ENCODE measurements at places on chromosomes 1 and 21.

- DNase-seq, result peak; percentile 27
These were observed 1021.6 kb downstream of the NCAM2 start for GRCh38 chr21:22019766-22020165.

GRCh38 chr1:42941640-42942330, 16.9 kb downstream of the SLC2A1 start:
- peak; percentile 91 for DNase-seq

DNA sequence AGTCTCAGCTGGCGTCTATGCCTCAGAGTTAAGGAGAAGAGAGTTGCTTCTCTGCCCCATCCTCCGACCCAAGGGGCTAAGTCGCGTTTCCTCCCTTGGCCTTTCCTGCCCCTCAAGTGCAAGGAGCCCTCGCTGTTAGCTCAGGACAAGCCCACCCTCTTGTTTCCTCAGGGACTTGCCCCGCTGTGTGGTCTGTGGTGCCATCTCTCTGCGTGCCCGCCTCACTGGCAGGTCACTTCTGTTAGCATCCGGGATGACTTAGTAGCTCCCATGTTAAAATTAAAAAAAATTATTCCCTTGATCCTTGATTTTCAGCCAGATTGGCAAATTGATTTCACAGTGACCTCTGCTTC, 96.5 kb downstream of the PCBP3 start:
- DNase-seq, result no peak

- no peak for DNase-seq
These were observed 100.1 kb upstream of the C1orf174 start for GRCh38 chr1:3999941-4000735.

DNA sequence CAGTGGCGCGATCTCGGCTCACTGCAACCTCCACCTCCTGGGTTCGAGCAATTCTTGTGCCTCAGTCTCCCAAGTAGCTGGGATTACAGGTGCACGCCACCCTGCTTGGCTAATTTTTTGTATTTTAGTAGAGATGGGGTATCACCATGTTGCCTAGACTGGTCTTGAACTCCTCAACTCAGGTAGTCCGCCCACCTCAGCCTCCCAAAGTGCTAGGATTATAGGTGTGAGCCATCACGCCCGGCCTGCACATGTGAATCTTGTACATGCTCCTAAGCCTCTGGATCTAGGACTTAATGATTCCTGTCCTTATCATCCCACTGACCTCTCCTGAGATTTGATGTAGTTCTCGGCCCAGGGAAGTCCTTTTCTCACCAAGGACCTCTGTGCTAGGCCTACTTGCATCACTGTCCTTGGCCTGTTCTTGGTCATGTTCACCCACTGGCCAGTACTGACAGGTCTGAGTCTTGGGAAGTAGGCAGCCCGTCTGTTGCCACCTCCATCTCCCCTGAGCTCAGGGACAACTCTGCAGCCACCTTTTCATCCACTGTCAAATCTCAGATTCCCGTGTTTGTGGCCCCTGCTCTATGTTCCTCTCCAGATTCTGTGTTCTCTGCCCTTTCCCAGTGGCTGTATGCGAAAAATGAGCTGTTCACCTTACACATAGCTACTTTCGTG, 9.4 kb downstream of the HYI start:
- DNase-seq, result no peak

GRCh38 chr1:147608596-147608995, 61.7 kb downstream of the ACP6 start:
- no peak for DNase-seq

- DNase-seq, result peak; percentile 73
These were observed 180.2 kb downstream of the NR5A2 start for GRCh38 chr1:200207711-200208126.

- no peak for DNase-seq
These were observed 286.0 kb downstream of the NPHP4 start for GRCh38 chr1:5706239-5706638.

DNA sequence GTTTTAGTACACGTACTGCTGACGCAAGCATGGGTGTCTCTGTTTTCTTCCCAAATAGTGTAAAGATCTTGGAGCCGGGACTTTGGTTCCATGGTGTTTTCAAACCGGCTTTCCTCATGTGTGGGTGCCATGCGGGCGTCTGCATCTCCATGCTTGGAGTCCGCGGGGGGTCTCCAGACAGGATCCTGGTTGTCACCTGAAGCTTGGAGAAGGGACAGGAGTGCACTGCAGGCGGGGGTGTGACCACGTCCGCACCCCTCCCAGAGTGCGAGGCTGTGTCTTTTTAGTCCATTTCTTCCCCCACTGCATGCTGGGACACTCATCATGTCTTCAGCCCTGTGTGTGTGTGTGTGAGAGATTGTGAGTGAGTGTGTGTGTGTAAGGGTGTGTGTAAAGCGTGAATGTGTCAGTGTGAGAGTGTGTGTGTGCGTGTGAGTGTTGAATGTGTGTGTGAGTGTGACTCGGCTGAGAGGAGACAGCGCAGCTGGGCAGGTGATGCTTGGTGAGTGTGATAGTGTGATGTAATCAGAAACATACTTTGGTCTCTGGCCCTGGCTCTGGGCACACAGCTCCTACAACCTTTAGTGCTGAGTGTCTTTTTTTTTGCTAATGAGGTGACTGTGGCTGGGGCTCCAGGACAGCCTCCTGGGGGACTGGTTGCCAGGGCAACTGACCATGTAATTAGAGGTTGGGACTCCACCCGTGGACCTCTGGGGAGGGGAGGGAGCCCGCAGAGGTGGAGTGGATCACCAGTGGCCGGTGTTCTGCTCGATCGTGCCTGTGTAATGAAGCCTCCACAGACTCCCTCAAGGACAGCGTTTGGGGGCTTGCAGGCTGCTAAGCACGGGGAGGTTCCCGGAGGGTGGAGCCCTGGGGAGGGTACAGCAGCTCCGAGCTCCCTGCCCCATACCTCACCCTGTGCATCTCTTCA, 55.1 kb downstream of the AGPAT3 start:
- no peak for DNase-seq

- DNase-seq, result peak; percentile 41
These were observed 76.5 kb downstream of the VWA5B1 start for GRCh38 chr1:20367116-20367585.

DNA sequence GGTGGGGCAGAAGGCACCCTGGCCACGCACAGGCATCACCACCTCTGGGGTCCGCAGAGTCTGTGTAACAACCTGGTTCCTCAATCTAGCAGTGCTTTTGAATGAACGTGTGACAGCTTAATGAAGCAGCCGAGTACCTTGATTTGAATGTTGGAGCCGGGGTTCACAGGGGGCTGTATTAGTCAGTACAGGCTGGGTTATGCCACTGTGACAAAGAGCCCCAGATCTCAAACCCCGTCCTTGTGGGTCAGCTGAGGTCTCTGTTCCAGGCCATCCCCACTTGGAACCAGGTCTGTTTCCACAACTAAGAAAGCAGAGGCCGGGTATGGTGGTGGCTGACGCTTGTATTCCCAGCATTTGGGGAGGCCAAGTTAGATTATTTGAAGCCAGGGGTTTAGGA, 10.5 kb downstream of the TMEM240 start:
- no peak for DNase-seq

- no peak for DNase-seq
These were observed 808.7 kb downstream of the NCAM2 start for GRCh38 chr21:21806711-21807597.

GRCh38 chr1:241962153-241962552, 4.6 kb downstream of the BECN2 start:
- no peak for DNase-seq

- DNase-seq, result peak; percentile 3
These were observed 413 bp downstream of the EFCAB7 start for GRCh38 chr1:63523738-63524137.

DNA sequence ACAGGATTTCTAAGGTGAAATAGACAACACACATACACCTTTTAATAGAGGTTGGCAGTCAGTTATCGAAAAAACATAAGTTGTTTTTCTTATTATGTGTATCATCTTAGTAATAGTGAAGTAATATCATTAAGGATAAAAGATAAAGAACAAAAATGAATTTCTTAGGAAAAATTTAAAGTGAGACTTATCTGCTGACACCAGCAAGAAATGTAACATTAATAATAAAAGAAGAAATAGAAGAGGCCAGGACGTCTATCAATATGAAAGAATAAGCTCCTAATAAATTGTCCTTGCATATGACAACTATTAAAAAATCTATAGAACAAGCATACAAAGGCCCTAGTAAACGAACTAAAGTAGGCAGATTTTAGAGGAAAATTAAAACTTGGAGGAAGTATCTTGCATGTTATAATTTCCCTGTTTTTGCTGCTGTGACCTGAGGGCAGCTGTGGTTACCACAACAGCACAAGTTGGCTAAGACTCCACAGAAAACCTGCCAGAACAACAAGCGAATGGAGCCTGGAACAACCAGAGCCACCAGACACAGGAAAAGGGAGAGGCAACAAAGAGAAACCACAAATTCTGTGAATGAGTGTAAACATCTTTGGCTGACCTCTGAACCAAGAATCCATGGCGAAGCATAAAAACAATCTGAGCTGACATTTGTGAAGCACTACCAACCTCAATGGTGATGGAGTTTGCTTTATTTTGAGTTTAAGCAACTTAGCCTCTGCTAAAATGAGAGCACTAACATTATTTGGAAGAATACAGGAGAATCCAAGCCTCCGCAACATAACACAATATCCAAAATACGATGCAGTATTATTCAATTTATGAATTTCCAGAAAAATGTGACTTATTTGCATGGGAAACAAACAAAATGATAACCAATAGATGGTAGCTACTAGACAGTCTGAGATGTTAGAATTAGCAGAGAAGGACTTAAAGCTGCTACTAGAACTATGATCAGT, 207.5 kb downstream of the KCNT2 start:
- peak; percentile 33 for DNase-seq

GRCh38 chr1:192913683-192914082, 104.8 kb downstream of the RGS2 start:
- DNase-seq, result no peak

DNA sequence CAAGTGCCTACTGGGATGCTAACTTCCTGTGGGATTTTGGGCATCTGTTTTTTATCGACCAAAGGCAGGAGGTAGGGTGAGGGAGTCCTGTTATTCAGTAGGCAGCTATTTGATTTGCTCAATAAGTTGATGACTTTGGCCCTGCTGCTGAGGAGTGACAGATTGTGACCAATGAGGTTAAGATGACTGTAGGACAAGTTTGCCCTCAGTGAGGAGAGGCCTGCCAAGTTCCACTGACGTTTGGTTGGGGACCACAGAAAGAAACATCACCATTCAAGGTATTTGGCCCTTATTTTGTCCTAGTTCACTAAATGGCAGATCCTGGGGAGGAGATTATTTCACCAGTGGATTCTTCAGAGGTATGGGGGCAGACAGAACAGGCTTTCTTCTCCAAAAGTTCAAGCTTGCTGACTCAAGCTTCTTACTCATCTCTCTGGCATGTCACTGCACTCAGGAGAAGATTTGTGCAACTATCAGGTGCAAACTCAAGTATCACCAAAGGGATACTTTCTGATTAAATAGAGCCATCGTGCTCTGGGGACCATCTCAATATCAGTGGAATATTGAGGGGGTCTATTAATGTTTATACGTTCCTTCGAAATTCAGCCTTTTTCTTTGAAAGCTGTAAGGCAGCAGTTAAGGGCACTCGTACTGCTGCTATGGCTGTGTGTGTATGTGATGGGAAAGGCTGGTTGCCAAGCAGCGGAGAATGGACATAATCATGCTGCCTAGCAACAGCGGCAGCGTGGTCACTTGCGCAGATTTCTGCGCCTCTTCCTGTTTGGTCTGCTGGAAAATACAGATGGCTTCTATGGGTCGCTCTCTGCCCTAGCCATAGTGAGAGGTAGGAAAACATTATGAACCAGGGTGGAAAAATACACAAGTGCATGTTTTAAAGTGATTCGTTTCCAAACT, 78.7 kb downstream of the PBX1 start:
- DNase-seq, result peak; percentile 82

DNA sequence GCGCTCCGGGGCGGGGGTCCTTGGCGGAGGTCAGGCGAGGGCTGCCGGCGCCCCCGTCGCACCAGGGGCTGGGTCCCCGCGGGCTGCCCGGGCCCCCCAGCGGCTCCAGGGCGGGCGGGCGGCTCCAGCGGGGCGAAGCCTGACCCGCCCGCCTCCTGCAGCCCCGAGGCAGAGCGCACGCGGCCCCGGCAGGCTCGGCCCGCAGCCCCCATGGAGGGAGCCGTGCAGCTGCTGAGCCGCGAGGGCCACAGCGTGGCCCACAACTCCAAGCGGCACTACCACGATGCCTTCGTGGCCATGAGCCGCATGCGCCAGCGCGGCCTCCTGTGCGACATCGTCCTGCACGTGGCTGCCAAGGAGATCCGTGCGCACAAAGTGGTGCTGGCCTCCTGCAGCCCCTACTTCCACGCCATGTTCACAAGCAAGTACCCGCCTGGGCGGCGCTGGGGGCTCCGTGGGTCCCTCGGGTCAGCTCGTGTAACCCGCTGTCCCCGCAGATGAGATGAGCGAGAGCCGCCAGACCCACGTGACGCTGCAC, 817 bp downstream of the KLHL17 start:
- peak; percentile 34 for DNase-seq

DNA sequence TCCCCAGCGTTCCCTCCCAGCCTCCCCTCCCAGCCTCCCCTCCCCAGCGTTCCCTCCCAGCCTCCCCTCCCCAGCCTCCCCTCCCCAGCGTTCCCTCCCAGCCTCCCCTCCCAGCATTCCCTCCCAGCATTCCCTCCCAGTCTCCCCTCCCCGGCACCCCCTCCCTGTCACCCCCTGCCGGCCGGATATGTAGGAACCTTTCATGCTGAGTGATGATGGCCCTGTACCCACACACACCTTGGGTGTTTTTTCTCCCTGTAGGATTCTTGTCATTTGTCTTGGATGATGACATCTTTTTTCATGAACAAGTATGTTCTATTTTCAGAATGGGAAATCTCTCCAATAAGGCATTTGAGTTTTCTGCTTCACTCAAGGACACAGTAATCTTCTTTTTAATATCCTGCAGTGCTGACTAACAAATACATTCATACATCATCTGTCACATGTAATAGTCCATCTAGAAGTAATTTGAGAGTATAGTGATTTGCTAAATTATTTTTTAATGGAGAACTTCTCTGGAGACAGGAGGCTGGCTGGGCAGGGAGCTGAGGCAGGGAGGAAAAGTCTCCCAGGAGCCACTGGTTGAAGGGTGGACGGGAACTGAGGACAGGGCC, 19.5 kb downstream of the FTCD start:
- DNase-seq, result peak; percentile 51

GRCh38 chr21:31460980-31461379, 116.9 kb upstream of the TIAM1 start:
- DNase-seq, result no peak

GRCh38 chr1:54464031-54464476, 57.9 kb upstream of the SSBP3 start:
- DNase-seq, result no peak

- no peak for DNase-seq
These were observed 380.7 kb downstream of the SEC16B start for GRCh38 chr1:177589166-177589565.
